NCI-H1694 treated with DMSO at 0.1 percent for 48 hours (cell line): ENCODE measurements at places on chromosomes 3 and 15.

- peak; percentile 65 for DNase-seq
Measured at GRCh38 chr15:90265271-90266060, at the start of gene NGRN. TSS of gene NGRN (plus strand) at chr15:90265672. CDS start at chr15:90265713, 41 bp downstream.

- DNase-seq = no peak
Measured at GRCh38 chr15:27722102-27722501, 377.0 kb downstream of the OCA2 start.

- no peak for DNase-seq
Measured at GRCh38 chr3:130786306-130786705, 39.7 kb upstream of the PIK3R4 start.

- no peak for DNase-seq
Measured at GRCh38 chr15:60762638-60763037, 283.7 kb upstream of the ICE2 start.

GRCh38 chr3:183498634-183499033, 56.9 kb downstream of the KLHL6 start:
- DNase-seq = no peak

- no peak for DNase-seq
Measured at GRCh38 chr15:67998599-67999133, 55.4 kb upstream of the PIAS1 start.
